Stimulated activated CD8-positive, alpha-beta memory T cell treated with anti-CD3 and anti-CD28 coated beads, Interleukin-7, amount 100 ng/mL, for 1 hour (primary cell): ENCODE measurements at places on chromosomes 6 and 20.

DNA sequence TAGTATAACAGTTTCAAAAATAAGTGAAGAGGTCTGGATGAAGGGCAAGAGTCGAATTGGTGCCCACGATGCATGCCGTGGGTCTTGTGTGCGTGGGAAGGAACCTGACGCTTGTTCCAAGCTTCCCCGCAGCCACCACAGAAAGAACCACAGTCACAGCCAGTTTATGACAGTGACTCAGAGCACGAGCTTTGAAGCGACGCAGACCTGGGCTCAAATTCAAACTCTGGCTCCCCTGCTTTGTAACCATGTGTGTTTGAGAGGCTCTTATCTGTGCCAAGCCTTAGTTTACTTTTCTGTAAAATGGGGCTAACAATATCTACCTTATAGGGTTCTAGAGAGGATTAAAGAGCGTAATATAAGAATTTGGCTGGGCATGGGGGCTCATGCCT, 65.5 kb downstream of the SYNJ2 start:
- DNase-seq = peak; percentile 20

DNA sequence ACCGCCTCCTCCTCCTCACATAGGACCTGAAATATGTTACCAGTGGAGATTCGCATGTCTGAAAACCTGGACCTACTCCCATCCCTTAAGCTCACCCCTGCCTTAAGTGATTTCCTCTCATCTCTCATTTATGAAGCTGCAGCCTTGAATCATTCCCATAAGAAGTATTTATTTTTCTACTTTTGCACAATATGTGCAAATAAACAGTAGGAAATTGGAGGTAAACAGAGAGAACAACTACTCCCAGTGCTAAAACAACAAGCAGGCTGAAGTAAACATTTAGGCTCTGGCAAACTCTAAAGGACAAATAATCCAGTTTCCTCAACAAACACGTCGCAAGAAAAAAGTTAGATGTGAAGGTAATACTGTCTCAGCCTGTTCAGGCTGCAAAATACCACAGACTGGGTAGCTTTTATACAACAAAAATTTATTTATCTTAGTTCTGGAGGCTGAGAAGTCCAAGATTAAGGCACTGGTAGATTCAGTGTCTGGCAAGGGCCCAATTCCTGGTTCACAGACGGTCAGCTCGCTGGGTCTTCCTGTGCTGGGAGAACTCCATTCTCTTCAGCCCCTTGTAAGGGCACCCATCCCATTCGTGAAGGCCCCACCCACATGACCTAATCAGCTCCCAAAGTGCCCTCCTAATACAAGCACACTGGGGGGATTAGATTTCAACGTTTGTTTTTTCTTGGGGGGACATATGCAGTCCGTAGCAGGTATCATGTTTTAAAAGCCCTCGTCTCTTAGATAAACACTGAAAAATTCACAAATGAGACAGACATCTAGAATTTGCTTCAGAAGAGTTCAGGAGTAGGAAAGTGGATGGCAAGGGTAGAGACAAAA, 15.6 kb downstream of the SPATA2 start:
- no peak for DNase-seq

- DNase-seq = no peak
Measured at GRCh38 chr6:54284161-54284860, 23.9 kb upstream of the TINAG start.

DNA sequence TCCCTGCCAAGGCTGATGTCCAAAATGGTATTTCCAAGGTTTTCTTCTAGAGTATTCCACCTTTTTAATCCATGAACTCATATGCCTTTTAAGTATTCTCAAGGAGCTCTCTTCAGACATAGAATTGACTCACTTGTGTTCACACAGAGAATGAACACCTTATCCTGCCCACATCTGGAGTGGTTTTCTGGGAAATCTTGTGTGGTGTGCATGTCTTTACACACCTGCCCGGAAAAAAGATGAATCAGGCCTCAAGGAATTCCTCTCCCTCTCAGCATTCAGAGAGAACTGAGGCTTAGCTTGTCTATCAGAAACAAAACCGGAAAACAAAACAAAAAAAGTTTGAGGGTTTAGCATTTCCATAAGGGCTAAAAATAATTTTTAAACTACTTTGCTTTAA, 148.8 kb downstream of the TFAP2A start:
- DNase-seq = no peak

DNA sequence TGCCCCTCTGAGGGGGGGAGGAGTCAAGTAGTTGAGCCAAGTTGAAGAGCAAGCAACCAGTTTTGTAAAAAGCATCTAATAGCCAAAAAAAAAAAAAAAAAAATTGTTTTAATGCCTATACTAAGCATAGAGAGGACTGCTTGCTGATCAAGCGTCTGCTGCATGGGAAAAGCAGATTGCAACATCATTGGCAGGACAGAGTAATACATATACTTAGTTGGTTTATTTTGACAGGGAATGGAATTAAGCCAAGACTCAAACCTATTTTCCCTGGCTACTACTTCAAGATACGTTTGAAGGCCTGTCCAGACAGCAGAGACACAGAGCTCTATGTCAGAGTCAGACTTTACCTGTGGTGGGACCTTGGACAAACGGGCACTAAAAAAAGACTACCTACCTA, 120.5 kb downstream of the RTN4IP1 start:
- DNase-seq = no peak

- DNase-seq = no peak
Measured at GRCh38 chr20:56458206-56458821, 10.1 kb upstream of the RTF2 start.

GRCh38 chr6:8865451-8865850, 430.1 kb upstream of the SLC35B3 start:
- DNase-seq = no peak
